A549 treated with CORT108297 at 1 μM for 4 hours (cell line): ENCODE measurements at places on chromosomes 1 and 21. TPM values are rescaled to one million over a fixed set of nuclear protein-coding genes. Genes with fewer than 3 reads are reported as not detected.

RHD gene
- total RNA-seq, result not detected in 5 replicates

ANKRD65 gene
- 0.04 to 0.07 TPM (median 0.06 TPM) in 4 of 5 replicates, not detected in the other for total RNA-seq

LENEP gene
- not detected in 5 replicates for total RNA-seq

SYCP1 gene
- not detected in 5 replicates for total RNA-seq

CNR2 gene
- not detected in 5 replicates for total RNA-seq

LYPD8 gene
- 0.09 to 0.15 TPM (median 0.11 TPM) in 4 of 5 replicates, not detected in the other for total RNA-seq

MIXL1 gene
- total RNA-seq, result 0.04 to 0.18 TPM (median 0.09 TPM) in 5 replicates

CR1 gene
- not detected in 5 replicates for total RNA-seq

NRIP1 gene
- total RNA-seq, result 9.5 to 17.9 TPM (median 17.7 TPM) in 5 replicates

NEXN gene
- total RNA-seq, result 4.5 to 8.5 TPM (median 5.4 TPM) in 5 replicates

MAN1C1 gene
- total RNA-seq, result 0.18 to 0.40 TPM (median 0.22 TPM) in 5 replicates

CSF3R gene
- total RNA-seq, result not detected in 5 replicates

KRTAP19-1 gene
- total RNA-seq, result not detected in 5 replicates
